ENCODE measurements at places on chromosomes 16 and 17.

GRCh38 chr17:14827396-14827919, 437.7 kb downstream of the PMP22 start:
- DNase-seq = no peak

DNA sequence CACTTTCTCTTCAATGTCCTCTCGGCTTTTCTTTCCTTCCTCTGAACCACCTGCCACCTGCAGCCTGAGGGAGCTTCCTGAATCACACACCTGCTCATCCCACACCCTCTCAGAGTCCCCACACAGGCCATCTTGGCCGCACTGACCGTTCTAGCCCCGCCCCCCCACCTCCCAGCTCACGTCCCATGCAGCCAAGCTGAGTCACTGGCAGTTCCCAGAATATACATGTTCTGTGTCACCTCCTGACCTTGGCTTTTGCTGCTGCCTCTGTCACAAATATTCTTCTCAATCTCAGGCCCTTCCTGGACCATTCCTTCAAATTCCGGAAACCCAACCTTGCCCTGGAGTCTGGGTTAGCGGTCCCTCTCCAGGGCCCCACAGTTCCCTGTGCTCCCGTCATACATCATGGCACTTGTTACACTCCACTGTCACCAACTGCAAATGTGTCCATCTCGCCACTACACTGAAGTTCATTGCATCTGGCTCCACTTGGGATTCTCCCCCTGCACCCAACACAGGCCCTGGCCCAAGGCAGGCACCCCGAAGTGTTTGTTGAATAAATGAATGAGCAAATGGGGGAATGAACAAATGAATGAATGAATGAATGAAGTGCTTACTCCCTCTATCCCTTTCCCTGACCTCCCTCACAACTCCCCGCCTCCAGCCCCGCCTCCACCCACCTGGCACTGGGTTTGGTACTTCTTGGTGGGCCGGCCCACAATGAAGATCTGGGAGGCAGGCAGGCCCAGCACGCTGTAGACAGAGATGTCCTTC, 12.8 kb downstream of the PIMREG start:
- DNase-seq = peak; percentile 63

DNA sequence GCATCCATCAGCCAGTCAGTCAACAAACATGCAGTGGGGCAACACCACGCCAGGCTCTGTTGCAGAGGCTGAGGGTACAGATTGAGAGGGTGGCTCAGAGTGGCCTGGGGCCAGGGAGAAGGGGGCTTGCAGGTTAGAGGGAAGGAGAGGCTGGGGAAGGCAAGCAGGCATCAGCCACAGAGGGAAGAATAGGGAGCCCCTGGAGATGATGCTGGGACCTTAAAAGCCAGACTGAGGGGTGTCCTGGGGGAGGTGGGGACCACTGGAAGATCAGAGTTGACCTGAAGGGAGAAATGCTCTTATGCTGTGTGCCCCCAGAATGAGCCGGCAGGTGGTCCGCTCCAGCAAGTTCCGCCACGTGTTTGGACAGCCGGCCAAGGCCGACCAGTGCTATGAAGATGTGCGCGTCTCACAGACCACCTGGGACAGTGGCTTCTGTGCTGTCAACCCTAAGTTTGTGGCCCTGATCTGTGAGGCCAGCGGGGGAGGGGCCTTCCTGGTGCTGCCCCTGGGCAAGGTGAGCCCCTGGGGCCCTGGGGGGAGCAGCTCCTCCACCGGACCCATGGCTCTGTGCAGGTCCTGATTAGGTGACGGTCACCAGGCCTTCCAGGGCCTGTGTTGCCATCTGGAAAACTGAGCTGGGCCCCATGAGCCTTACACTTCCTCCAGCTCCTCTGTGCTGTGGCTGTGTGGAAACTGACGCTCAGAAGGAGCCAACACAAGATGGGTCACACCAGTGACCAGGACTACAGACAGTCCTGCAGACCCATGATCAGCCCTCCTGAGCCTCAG, 1.7 kb downstream of the CORO1A start:
- DNase-seq = no peak

DNA sequence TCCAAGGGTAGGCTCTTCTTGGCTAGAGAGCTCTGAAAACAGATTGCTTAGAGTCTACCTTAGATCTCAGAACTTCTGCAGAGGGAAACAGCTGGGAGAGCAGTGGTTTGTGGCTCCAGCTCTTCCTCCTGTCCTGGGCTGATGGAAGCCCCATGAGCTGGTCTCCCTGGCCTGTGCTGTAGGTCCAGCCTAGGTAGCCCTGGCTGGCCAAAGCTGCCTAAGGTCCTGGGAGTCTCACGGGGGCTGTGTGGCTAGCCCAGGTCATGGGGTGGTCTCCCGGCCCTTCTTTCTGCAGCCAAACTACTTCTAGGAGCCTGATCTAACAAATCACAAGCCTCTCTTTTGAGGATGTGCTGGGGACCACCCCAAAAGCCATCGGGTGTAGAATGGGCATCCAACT, 75.7 kb downstream of the MPRIP start:
- no peak for DNase-seq

DNA sequence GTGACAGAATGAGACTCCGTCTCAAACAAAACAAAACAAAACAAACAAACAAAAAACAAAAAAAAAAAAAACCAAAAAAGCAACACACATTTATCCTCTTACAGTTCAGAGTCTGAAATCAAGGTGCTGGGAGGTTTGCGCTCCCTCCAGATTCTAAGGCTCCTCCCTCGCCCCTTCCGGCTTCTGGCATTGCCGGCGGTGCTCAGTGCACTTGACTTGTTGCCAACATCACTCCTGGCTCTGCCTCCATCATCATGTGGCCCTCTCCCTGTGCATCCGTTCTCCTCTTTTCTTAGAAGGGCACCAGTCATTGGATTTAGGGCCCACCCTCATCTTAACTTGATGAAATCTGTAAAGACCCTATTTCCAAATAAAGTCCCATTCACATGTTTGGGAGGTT, 73.8 kb downstream of the RBFOX3 start:
- no peak for DNase-seq

GRCh38 chr17:56681561-56682266, 88.2 kb downstream of the NOG start:
- peak; percentile 65 for DNase-seq

- DNase-seq = no peak
Observed at GRCh38 chr17:57211543-57211942, 44.8 kb upstream of the MSI2 start.

- no peak for DNase-seq
Observed at GRCh38 chr17:354651-355556, 2.3 kb upstream of the RPH3AL start.

GRCh38 chr16:48386559-48387312, 1.5 kb upstream of the SIAH1 start:
- DNase-seq = no peak

DNA sequence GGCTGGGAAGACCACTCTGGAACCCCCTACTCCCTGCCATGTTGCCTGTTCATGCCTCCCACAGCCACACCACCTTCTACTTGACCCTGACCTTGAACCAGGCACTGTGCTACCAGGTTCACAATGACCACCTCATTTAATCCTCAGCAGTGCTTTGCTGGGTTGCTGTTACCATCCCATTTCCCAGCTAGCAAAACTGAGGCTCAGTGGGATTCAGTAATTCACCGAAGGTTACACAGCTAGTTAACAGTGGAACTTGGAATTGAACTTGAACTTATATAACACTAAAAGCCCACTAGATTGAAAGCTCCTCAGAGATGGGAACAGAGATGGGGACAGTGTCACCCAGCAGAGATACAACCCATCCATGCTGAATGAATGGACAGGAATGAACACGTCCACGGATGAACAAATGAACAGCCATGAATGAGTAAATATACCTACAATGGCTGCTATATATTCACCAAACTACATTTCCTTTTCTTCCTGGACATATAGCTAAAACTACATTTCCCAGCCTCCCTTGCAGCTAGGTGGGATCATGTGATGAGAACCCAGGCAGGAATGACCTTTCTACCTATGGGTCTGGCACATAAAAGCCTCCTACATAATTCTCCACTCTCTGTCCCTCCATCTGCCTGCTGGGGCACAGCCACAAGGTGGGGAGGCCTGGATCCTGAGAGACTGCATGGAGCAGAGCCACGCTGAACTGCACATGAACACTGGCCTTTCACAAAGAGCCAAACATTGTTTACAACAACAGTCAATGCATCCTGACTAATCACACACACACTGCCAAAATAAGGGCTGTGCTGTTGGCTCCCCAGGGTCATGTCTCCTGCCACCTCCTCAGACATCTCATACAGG, 94.8 kb downstream of the RMI2 start:
- DNase-seq = no peak

- DNase-seq = no peak
Observed at GRCh38 chr16:55323637-55324271, at the start of gene IRX6. IRX6 (plus strand) TSS chr16:55324203; CDS start chr16:55325092, 889 bp downstream.

- no peak for DNase-seq
Observed at GRCh38 chr16:2967721-2968161, 1.4 kb upstream of the PAQR4 start.

GRCh38 chr17:73231395-73231794, 30.3 kb downstream of the CPSF4L start:
- DNase-seq = peak; percentile 23

GRCh38 chr17:33551911-33552310, 258.8 kb upstream of the ASIC2 start:
- no peak for DNase-seq

GRCh38 chr16:83769397-83770008, 38.3 kb upstream of the HSBP1 start:
- no peak for DNase-seq

DNA sequence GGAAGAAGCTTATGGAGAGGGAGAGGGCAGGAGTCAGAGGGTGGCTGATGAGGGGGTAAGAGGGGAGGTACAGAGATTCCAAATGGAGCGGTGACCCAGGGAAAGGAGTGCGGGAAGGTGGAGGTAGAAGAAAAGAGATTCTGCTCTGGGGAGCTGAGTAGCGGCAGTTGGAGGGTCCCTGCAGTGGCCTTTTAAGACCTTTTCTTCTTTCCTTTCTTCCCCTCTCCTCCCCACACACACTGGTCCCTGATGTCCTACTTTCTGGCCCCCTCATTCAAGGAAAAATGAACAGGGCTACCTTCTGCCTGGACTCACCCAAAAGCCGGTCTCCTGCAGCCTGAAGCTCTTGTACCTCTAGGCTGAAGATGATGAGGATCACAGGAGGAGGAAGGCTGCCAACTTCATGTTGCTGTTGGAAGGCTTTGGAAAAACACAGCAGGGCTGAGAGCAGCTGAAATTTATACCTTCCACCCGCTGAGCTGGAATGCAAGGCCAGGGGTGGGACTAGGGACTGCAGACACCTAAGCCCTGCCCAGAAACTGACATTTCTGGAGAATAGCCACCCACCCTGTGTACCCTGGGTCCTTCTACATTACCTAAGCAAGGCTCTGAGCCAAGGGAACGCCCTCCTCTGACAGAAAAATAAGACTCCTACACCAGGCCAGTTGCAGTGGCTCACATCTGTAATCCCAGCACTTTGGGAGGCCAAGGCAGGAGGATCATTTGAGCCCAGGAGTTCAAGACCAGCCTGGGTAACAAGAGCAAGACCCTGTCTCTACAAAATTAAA, 9.4 kb upstream of the HEATR6 start:
- DNase-seq = peak; percentile 76

DNA sequence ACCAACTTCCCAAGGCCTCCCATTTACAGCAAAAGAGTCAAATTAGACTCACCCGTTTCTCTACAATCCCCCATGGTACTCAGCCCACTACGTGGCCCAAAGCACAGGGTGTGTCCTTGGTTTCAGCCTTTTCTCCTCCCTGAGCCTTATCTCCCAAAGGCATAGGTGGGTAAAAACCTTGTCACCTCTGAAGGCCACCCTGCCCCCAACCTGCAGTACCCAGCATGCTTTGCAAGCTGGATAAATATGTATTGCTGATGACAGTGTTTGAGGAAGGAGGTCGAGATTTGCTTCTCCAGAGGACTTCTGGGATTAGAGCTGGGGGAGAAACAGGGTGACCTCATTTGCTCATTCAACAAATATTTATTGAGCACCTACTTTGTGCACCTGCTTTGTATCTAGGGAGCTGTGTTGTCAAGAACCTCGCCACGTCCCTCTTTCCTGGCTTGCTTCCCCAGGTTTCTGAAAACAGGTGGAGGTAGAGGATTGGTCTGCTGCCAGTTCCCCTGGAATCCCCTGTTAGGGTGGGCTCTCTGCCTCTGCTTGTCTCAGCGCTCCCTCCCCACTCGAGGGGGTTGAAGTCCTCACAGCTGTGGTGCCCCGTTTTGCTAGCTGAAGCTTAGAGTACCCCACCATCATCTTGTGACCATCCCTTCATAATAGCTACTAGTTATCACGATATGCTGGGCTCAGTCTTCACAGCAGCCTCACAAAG, 3.0 kb downstream of the LASP1 start:
- DNase-seq = no peak

DNA sequence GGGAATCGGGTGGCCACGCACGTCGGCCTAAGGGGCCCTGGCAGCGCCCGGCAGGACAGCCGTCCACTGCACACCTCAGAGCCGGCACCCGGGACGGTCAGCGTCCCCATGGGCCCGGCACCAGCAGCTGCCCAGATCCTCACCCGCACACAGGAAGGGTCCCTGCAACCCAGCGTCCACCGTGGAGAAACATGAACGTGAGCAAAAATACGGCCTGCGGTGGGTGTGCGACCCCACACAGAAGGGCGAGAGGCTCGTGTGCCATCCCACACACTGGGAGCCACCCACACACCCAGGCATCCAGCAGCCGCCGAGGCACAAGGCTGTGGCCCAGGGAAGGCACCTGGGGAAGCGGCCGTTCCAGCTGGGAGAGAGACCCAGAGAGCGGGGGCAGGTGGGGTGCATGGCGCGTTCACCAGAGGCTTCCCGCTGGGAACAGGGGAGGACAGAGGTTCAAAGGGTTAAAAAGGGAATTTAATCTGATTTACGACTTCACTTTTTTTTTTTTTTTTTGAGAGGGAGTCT, 6.4 kb downstream of the PIEZO1 start:
- DNase-seq = no peak

- no peak for DNase-seq
Observed at GRCh38 chr16:54143934-54144571, 142.5 kb downstream of the IRX3 start.

DNA sequence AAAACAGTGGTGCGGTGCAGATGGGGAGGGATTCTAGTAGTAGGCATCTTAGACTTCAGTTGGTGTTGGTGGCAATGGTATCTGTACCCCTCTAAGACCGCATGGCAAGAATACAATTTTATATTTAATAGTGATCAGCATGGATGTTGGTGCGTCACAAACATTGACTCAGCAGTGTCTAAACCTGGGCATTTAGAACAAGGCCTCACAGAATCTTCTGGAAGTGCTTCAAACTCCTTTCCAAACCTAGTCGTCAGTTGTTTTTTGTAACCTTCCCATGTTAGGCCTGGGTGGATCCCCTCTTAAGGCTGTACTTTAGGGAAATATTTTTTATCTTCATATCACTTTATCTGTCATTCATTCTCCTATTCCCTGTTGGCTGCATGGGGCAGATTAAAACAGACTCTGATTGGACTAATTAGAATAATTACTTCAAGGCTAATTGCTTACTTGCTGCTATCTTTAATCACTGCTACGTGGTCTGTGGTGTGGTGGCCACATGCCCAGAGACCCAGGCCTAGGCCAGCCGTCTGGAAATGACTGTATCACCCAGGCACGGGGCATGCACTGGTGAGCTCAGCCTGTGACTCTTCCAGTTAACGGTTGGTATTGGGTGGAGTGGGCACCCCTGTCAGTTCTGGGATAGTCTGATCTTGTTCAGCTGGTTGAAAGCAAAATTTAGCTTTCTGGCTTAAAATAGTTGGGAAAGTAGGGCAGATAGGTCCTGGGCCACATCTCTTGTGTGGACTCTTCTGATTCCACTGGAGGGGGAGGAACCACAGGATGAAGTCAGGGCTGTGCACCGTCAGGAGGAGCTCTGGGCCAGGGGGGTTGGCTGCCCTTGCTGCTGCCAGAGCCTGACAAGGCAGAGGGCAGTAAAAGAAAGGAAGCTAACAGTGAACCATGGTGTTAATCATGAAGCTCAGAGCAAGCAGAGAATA, 4.5 kb downstream of the ALKBH5 start:
- DNase-seq = peak; percentile 41

All from fibroblast of pulmonary artery (primary cell).